ENCODE measurements at places on chromosomes 16 and 17.

GRCh38 chr16:49128740-49129139, 152.9 kb downstream of the CBLN1 start:
- no peak for DNase-seq

- DNase-seq, result peak; percentile 90
Observed at GRCh38 chr17:48593840-48594537, 410 bp upstream of the HOXB5 start.

DNA sequence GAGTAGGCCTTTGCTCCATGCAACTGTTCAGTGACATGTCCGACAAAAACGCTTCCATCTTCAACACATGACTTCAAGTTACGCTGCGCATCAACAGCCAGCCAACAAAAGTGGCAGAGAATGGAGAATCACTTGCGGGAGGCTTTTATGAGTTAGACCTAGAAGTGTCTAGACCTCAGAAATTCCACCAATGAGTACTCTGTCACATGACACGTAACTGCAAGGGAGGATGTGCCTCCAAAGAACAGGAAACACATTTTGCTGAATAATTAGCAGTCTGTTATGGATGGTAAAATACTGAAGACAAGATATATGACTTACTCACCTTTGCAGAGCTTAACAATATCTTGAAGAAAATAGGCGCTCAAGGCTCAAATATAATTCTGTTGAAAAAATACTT, 62.1 kb downstream of the MYO1D start:
- DNase-seq, result no peak

- DNase-seq, result no peak
Observed at GRCh38 chr16:84245956-84246678, 6.3 kb upstream of the KCNG4 start.

DNA sequence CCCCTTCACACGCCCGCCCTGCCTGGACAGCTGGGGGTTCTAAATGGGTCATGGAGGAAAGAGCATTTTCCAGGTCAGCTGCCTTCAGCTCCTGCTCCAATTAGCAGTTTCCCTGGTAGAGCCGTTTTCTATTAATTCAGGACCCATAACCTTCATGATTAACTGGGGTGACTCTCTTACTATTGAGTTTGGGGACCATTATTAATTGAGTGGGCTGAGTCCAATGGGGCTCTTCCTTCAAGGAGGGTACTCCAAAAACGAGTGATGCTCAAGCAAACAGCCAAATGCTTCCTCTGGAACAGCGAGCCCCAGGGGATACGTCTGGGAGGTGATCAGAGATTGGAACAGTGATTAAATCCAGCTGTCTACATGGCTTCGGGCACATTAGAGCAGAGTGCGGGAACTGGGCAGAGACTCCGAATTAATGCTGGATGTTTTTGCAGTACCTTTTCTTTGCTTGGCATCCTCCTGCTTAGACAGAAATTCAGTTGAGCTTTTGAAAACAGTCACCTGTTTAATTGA, 68.1 kb upstream of the CACNG3 start:
- DNase-seq, result no peak

GRCh38 chr16:84574191-84574590, 43.7 kb downstream of the COTL1 start:
- DNase-seq, result no peak

DNA sequence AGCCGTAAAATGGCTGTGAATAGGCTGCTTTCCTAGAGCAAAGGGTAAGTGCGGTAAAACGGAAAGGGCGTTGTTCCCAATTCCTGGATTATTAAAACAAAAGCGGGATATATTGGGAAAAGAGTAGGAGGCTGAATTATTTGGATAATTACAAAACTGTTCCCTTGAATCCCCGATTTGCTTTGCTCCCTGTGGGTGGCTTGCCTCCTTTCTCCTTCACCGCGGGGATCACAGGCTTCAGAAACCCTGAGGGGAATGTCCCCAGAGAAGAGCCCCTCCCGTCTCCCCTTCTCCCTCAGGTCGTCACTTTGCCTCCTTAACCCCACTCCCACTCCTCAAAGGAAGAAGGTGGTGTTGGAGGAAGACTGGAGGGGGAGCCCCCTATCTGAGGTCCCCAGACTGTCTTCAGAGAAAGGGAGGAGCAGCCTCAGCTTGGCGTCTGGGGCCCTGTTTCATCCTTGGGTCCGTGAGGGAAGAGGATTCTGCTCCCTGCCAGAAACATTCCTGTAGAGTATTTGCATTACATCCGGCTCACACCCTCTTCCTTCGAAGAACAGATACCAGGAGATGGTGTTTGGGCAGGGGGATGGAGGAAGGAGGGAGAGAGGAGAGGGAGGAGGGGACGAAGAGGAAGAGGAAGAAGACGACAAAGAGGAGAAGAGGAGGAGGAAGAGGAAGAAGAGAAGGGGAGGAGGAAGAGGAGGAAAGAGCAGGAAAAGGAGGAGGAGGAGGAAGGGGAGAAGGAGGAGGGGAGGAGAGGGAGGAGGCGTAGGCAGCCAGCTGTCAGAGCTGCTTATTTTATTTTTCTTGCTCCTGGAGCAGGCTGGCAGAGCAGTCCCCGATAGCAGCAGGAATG, 31.8 kb downstream of the MRM1 start:
- DNase-seq, result no peak

GRCh38 chr16:81583893-81584631, 139.5 kb downstream of the CMIP start:
- DNase-seq, result no peak

DNA sequence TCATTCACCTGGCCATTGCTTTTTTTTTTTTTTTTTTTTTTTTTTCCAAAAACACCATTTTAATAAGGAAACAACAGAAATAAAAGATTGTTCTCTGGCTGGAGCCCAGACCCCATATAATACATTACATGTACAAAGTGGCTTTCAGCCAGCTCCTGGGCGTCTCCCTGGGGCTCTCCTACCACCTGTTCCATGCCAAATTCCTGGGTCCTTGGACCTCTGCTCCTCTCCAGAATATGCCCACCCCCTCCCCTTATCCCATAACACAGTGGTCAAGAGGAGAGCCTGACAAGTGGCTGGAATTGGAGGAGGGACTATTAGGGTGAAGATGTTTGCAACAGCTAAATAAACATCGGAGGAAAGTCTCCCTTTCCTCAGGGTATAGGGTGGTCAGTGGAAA, 3.6 kb upstream of the PHF12 start:
- no peak for DNase-seq

GRCh38 chr17:73768691-73769090, 124.4 kb upstream of the SDK2 start:
- DNase-seq, result no peak

DNA sequence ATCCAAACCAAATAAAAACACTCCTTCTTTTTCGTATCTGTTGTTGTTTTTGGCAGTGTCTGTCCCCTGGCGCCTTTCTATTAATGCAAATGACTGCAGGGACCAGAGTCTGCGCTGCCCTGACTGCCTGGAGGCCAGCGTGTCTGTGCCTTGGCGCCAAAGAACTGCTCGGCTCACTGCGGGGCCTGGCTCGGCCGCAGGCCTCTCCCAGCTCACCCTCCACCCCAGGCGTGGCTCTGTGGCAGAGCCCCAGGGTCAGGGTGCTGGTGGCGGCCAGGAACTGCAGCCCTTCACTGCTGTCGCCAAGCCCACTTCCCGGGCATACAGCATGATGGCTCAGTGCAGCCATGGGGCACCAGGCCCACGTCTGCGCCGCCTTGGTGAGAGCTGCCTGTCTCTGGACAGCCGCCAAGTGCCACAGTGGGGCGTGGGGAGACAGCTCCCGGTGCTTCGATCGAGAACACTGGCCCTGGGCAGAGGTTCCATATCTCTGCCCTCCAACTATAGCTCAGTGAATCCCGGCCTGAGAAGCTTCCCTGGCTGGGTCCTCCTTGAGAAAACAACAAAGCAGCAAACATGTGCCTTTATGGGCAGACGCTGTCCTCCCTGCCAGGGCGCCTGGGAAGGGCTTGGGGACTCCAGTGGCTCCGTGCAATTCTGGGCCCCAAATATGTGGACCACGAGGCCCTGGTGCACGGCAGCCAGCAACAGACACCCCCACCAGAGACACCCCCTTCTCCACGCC, 11.1 kb downstream of the CANT1 start:
- no peak for DNase-seq

DNA sequence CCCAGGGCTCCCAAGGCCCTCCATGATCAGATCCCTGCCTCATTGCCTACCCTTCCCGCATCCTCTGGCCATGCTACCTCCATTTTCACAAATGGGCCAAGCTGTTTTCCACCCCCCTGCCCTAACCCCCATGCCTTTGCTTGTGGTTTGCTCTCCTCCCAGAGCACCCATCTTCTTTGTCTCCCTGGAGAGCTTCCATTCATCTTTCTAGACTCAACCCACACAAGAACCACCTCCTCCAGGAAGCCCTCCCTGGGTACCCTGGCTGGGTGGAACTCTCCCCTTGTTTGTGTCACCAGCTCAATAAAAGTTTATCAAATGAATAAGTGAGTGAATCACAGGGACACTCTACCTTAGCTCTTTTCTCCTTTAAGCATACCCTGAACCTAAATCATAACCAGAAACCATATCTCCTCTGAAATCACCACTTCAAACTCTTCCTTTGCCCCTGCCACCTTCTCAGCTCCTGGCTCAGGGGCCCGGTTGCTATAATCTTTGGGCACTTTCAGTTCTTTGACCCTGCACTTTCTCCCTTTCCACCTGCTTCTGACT, 2.9 kb upstream of the SCN4A start:
- DNase-seq, result no peak

GRCh38 chr17:76241691-76242255, 1.5 kb upstream of the RNF157 start:
- no peak for DNase-seq

DNA sequence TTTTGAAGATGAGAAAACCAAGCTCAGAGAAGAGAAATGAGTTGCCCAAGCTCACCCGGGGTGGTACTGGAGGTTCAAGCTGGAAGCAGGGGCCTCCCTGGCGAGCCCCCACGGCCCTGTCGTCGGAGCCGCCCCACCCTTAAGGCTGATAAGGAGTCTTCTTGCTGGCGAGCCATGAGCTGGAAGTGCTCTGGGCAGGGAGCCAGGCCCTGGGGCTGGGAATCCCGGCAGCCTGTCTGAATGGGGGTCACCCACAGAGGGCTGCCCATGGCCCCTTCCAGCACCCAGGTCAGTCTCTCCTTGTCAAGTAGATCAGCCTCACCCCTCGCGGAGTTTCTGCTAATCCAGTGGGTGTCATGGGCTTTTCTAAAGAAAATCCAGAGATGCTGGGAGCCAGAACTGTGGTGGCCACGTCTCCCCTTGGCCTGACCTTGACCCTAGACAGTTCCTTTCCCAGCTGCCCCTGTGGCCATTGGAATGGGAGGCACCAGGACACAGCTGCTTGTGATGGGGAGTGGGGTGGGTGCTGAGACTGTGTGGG, 1.2 kb upstream of the P2RX1 start:
- no peak for DNase-seq

- no peak for DNase-seq
Observed at GRCh38 chr16:71777329-71777728, 31.3 kb downstream of the AP1G1 start.

DNA sequence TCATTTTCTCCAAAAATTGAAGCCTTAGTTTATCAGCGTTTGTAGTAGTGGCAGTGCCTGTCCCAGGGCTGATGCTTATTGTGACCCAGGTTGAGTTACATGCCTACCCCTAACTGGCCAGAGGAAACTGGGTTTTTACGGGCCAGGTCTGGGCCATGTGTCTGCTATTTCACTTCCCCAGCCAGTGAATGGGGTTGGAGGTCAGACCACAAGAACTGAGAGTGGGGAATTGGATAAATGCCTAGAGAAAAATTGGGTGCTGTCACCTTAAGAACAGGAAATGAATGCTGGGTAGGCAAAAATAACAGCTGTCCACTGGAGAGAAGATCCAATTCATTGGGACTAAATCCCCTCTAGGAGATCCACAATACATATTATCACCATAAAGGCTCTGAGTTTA, 5.2 kb downstream of the ADPRM start:
- DNase-seq, result no peak

DNA sequence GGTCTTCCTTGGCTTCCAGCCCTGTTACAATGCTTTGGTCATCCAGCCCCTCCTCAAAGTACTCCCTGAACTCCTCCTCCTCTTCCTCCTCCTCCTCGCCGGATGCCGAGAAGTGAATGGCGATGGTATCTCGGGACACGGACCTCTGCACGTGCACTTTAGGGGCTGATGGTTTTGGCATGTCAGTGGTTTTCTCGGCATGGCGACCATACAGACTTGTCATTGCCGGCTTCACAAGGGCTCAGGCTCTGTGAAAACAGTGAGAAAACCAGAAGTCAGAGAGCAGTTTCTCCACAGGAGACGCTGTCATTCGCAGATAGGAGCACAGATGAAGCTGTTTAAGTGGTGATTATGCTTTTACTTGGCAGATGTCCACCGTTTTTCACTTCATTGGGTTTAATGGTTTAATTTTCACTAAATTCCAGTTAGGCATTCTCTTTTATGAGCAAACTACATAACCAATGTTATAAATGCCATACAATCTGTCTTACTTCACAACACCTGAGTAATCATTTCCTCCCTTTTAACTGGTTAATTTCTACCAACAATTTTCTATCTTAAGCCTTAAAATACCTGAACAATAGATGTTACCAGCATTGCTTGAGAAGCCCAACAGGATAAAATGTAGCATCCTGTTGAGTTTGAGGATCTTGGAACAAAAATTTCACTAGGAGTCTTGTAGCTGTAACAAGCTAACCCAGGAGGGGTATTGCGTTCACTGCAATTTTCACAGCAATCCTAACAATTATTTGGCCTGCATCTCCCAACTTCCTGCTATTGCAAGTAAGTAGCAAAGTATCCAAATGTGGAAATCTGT, 48.9 kb downstream of the TEX2 start:
- DNase-seq, result no peak

- DNase-seq, result no peak
Observed at GRCh38 chr17:46809110-46809571, 9.4 kb downstream of the WNT3 start.

DNA sequence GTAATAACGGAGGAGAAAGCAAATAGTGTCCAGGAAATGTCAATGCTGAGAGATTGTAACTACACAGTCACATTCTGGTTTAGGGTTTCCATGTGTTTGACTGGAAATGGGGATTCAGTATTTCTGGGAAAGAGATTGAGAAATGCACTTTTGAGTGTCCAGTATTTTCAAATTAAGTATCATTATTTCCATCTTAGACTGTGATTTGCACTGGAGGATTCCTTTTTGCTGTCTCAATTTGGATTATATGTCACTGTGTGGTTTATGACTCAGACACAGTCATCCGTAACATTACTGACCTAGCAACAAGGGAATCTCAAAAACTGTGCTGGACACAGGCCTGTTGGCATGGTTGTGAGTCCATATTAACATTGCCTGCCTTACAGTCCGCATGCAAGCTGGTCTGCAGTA, 681.4 kb downstream of the CDH11 start:
- no peak for DNase-seq

All from stimulated activated naive CD8-positive, alpha-beta T cell treated with anti-CD3 and anti-CD28 coated beads, Interleukin-15, Interleukin-2, amounts not matched to agents 100 U/mL and 50 U/mL, for 24 hours (primary cell).